ENCODE measurements at places on chromosomes 4 and X. TPM values are rescaled to one million over a fixed set of nuclear protein-coding genes. Genes with fewer than 3 reads are reported as not detected.

The ZNF157 gene
- total RNA-seq, result 0.48 TPM

The ZNF674 gene
- total RNA-seq, result 5.1 TPM

The HSD17B13 gene
- 0.15 TPM for total RNA-seq

The ERCC6L gene
- total RNA-seq, result 7.8 TPM

The WWC2 gene
- total RNA-seq, result 0.51 TPM

The IL21 gene
- 0.50 TPM for total RNA-seq

The AMBN gene
- total RNA-seq, result not detected

The MCUB gene
- 136 TPM for total RNA-seq

The HDX gene
- 1.3 TPM for total RNA-seq

The CXCL11 gene
- total RNA-seq, result not detected

The PDLIM3 gene
- total RNA-seq, result not detected

The GAGE12F gene
- total RNA-seq, result not detected

The PTCHD1 gene
- total RNA-seq, result not detected

The ARHGAP6 gene
- total RNA-seq, result not detected

The CTAG1B gene
- not detected for total RNA-seq

The USP17L24 gene
- total RNA-seq, result not detected

The SLC16A2 gene
- total RNA-seq, result not detected

Data from activated naive CD4-positive, alpha-beta T cell treated with anti-CD3 and anti-CD28 coated beads, Interleukin-2, amount 10 ng/mL, durations not matched to agents 5 hours and 36 hours (primary cell).